ENCODE measurements at places on chromosomes 2 and 18. TPM values are rescaled to one million over a fixed set of nuclear protein-coding genes. Genes with fewer than 3 reads are reported as not detected.

- DNase-seq: no peak
- no peaks in the 10 kb centered on the region for H3K4me1 ChIP-seq
- H3K27ac ChIP-seq: no peak overlapping the region
- H3K36me3 ChIP-seq: no peaks in the 10 kb centered on the region
- H3K4me3 ChIP-seq: no peak overlapping the region
- H3K27me3 ChIP-seq: peaks cover 2% of the 10 kb centered on the region
Measured at GRCh38 chr2:222268311-222268990, 30.3 kb downstream of the PAX3 start.

GRCh38 chr2:205680067-205680466, 2.2 kb upstream of the NRP2 start:
- DNase-seq: peak; percentile 44
- H3K4me1 ChIP-seq: peaks cover 45% of the 10 kb centered on the region
- H3K27ac ChIP-seq: peak overlapping the region; percentile 22
- peaks cover 11% of the 10 kb centered on the region for H3K36me3 ChIP-seq
- H3K4me3 ChIP-seq: peak overlapping the region; percentile 43

DNA sequence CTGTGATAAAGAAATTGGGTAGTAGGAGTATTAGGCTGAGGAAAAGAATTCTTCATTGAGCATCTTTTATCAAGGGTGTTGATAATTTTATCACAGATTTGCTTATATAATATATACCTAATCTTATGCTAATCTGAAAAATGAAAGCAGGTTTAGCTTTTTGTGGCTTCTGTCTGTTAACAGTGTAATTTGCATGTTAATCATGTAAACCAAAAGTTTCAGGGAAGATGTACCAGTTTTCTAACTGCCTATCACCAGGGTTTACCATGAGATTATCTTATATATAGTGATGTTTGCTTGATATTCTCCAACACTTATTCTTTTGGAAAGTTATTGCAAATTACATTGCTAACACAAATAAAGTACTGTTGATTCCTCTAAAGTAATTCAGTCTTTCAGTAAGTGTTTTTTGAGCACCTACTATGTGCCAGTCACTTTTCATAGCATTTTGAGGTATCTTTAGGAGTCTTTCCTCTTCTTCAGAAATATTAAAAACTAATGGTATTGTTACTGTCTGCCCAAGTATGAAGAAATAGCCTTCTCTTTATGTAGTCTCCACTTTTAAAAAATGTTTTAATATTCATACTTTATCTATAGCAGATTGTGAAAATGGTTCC, 41.6 kb downstream of the GCC2 start:
- H3K27ac ChIP-seq: no peak overlapping the region
- DNase-seq: no peak
- H3K4me3 ChIP-seq: no peak overlapping the region

DNA sequence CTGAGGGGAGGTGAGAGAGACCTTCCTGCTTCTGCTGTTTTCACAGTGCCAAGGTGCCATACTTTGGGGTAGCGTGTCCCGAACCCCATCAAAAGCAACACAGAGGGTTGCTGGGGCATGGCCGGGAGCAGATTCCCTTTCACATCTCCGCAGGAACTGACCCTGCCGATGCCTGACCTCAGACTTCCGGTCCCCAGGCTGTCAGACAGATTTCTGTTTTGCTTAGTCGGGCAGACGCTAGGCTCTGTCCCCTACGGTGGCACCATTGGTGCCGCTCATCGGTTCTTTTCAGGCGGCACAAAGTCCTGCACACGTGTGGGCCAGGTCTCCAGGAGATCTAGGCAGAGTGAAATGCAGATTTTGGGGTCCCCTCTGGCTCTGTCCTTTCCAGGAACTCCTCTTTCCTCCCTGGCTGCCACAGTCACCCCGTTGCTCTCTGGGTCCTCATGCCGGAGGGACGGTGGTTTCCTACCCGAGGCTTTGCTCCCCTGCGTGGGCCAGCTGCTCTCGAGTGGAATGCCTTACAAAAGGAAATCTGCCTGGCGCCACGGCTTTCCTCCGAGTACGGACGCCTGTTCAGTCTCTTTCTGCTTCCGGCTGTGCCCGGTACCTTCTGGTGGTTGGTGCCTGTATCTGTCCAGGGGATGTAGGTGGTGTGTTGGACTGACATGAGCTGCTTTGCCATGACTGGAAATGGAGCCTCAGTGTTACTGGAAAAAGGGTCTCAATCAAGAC, 39.3 kb downstream of the RTP5 start:
- H3K27ac ChIP-seq: no peak overlapping the region
- no peak overlapping the region for H3K4me3 ChIP-seq
- H3K4me1 ChIP-seq: no peaks in the 10 kb centered on the region
- no peaks in the 10 kb centered on the region for H3K27me3 ChIP-seq
- no peak for DNase-seq

Gene MEP1B
- total RNA-seq: not detected

- H3K36me3 ChIP-seq: no peaks in the 10 kb centered on the region
- no peak overlapping the region for H3K27ac ChIP-seq
- H3K4me1 ChIP-seq: no peaks in the 10 kb centered on the region
- H3K27me3 ChIP-seq: peaks cover 2% of the 10 kb centered on the region
- H3K4me3 ChIP-seq: no peak overlapping the region
- no peak for DNase-seq
Measured at GRCh38 chr18:78820161-78820834, 159.3 kb upstream of the SALL3 start.

GRCh38 chr2:165778653-165779451, 15.2 kb downstream of the GALNT3 start:
- H3K4me3 ChIP-seq: no peak overlapping the region
- no peaks in the 10 kb centered on the region for H3K27me3 ChIP-seq
- no peak overlapping the region for H3K27ac ChIP-seq

Gene NABP1
- total RNA-seq: 51.0 TPM

Gene EVX2
- total RNA-seq: not detected

Data from activated T-helper 1 cell treated with anti-CD3 and anti-CD28 coated beads, Interleukin-12 subunit alpha, Interleukin-12 subunit beta, Interleukin-2, Interleukin-4 antibody, amounts not matched to agents 30 ng/mL and 10 ng/mL and 1 ng/mL, durations not matched to agents 14 hours and 24 hours and 36 hours (primary cell).